H54 (cell line): ENCODE measurements at places on chromosomes 5 and 9.
A peak's percentile ranks its signal among the peaks of the same experiment; 100 is the strongest.

- no peak for DNase-seq
Measured at GRCh38 chr5:149526845-149527590, 24.2 kb downstream of the CSNK1A1 start.

DNA sequence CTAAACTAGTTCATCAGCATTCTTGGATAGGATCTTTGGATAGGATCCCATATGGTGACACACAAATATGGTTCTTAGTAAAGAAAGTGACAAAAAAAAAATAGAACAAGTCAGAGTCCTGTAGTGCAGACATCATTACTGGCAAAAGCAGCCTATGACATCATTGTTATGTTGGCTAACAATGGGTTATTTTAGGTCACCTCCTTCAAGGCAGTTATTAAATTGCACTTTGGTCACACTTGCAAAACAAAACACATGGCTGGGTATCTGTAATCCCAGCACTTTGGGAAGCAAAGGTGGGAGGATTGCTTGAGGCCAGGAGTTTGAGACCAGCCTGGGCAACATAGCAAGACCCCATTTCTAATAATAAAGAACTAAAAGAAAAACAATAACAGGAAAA, 185.9 kb downstream of the KIAA0825 start:
- no peak for DNase-seq

- peak; percentile 67 for DNase-seq
Measured at GRCh38 chr9:135480071-135480939, 723 bp downstream of the PPP1R26 start.

DNA sequence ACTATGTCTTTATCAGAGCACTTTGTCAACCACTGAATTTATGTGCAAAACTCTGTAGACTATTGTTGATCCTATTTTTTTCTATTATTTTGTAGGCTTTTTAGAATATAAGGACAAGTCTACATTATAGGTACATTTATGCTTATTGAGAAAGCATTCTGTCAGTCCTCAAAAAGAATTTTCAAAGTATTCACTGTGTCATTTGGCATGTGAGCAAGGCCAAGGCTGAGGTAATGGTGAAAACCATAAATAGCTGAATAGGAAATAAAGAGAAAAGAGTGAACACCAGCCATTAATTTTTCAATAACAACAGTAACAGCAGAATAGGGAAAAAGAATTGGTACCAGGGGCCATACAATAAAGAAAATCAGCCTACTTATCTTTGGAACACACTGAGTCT, 21.0 kb downstream of the SKIC3 start:
- no peak for DNase-seq

DNA sequence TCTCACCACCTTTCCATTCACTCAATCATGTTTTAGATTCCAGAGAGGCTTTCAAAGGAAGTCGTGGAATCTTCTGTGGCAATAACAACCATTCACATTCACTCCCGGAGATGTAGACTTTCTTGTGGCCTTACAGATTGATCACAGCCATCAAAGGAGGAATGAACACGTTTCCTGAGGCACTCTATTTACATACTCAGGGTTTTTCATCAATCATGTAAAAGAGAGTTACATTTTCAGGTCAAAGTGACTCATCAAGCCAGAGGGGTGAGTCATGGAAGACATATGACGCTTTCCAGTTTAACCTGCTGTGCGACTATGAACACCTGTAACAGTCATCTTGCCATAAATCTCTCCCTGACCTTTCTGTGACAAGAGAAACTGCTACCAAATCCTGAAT, 39.3 kb upstream of the RAD23B start:
- peak; percentile 40 for DNase-seq
